ENCODE measurements at places on chromosomes 11 and 22.

GRCh38 chr11:76276046-76276780 is 69.9 kb upstream of the WNT11 start:
- DNase-seq: no peak

GRCh38 chr22:45932071-45932470 is 44.9 kb downstream of the WNT7B start:
- DNase-seq: no peak

DNA sequence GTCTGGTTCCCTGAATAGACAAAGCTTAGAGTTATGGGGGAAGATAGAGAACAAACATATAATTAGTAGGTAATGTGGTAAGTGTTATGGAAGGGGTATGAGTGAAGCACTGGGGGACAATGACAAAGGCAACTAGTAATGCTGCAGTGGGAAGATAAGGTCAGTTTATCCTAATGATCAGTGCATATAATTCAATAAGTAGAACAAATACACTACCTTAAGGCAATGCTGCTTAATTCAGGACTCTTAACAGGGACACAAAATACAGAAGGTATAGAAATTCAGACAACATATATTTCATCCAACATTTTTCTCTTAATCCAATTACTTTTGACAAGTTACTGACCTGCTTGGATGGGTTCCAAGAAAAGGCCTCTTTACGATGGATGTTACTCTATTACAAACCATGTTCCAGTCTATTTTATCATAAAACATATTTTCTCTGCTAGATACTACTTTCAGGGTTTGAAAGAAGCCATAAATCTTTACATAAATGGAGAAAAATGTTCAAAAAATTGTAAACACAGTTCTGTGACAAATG is 1186.2 kb downstream of the LRRC4C start:
- no peak for DNase-seq

DNA sequence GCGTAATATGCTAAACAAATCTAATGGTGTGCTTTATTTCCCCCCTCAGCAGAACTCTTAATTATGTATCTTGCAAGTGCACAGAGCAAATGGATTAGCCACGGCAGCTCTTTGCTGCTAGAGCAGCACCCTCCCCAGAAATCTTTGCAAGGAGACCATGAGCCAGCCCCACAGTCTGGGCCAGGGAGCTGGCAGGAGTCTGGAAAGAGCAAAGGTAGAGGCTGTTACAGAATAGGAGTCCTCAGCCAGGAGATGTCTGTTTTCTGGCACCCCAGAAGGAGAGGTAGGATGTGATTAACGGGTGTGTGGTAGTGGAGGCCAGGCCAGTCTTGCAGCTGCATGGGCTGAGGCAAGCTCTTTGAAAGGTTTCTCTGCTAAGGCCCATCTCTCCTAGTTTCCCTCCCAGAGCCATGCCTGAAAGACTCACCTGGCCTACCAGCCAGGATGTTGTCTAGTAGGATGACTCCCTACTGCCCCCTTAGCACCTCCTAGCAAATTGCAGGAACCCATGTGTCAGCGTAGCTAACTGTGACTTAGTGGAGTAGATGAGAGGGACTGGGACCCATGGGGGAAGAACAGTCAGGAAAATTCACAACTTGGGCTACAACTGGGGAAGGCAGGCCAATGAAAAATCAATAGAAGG is 557.2 kb downstream of the BUD13 start:
- no peak for DNase-seq

DNA sequence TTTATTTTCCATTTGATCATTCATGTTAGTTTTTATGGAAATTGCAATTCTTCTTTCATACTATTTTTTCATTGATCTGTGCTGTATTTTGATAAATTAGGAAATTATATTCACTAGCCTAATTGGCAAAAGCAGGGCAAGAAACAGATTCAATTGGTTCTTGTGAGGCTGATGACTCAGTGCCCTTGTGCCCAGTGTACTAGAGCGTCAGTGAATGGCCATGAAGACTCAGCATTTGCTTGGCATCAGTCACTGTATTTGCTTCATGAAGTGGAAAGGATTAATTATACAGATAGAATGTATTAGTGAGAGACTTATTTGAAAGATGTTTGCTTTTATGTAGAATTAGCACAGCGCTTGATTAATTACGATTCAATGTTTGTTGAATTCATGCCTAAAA is 31.8 kb downstream of the MRGPRX1 start:
- no peak for DNase-seq

Measured in fibroblast of villous mesenchyme (primary cell).